Muscle of leg (tissue), 16 donors: ENCODE measurements at places on chromosomes 12 and 14. TPM values are rescaled to one million over a fixed set of nuclear protein-coding genes. Genes with fewer than 3 reads are reported as not detected.

Gene EMC9
- 40.0 TPM for polyA plus RNA-seq

Gene NID2
- 95.3 TPM for polyA plus RNA-seq

Gene KRT71
- not detected for polyA plus RNA-seq

Gene KLRC2
- polyA plus RNA-seq = 0.68 TPM

Gene PYGL
- polyA plus RNA-seq = 28.2 TPM

Gene B3GNT4
- polyA plus RNA-seq = 0.74 TPM

Gene ERBB3
- polyA plus RNA-seq = 116 TPM

Gene VSIG10
- polyA plus RNA-seq = 11.2 TPM

Gene PRPH
- 3.1 TPM for polyA plus RNA-seq

Gene HOXC9
- polyA plus RNA-seq = 15.6 TPM

Gene ACAD10
- polyA plus RNA-seq = 19.5 TPM

Gene KRT7
- polyA plus RNA-seq = 0.98 TPM

Gene FGF6
- 22.5 TPM for polyA plus RNA-seq

Gene ZFHX2
- 1.8 TPM for polyA plus RNA-seq

Gene CIROP
- not detected for polyA plus RNA-seq

Gene GPR84
- 0.20 TPM for polyA plus RNA-seq

Gene CLEC9A
- polyA plus RNA-seq = 0.11 TPM

Gene KRT75
- polyA plus RNA-seq = not detected

Gene MYBPC1
- 1,930 TPM for polyA plus RNA-seq

Gene PPP4R4
- 0.09 TPM for polyA plus RNA-seq

Gene MYF5
- 30.3 TPM for polyA plus RNA-seq

Gene KRT85
- not detected for polyA plus RNA-seq

Gene LPCAT3
- 15.9 TPM for polyA plus RNA-seq

Gene NYNRIN
- polyA plus RNA-seq = 18.5 TPM

Gene ADCY6
- 46.0 TPM for polyA plus RNA-seq

Gene OR10G3
- polyA plus RNA-seq = not detected

Gene CAPRIN2
- 22.3 TPM for polyA plus RNA-seq

Gene C1QL4
- 0.05 TPM for polyA plus RNA-seq

Gene PLXNC1
- 20.4 TPM for polyA plus RNA-seq

Gene KRT8
- polyA plus RNA-seq = 4.4 TPM

Gene CCDC184
- polyA plus RNA-seq = 1.8 TPM

Gene PLA2G1B
- polyA plus RNA-seq = not detected

Gene DENND5B
- polyA plus RNA-seq = 22.3 TPM

Gene FAM222A
- polyA plus RNA-seq = 9.3 TPM

Gene NKX2-8
- polyA plus RNA-seq = not detected

Gene GOLGA3
- 41.3 TPM for polyA plus RNA-seq

Gene SLC10A1
- polyA plus RNA-seq = not detected

Gene MYF6
- 104 TPM for polyA plus RNA-seq

Gene DGLUCY
- polyA plus RNA-seq = 27.6 TPM

Gene UNC79
- 0.32 TPM for polyA plus RNA-seq

Gene ATG2B
- 12.5 TPM for polyA plus RNA-seq

Gene LHX5
- not detected for polyA plus RNA-seq

Gene EML5
- 0.83 TPM for polyA plus RNA-seq

Gene LRCOL1
- polyA plus RNA-seq = 0.18 TPM

Gene ASCL1
- not detected for polyA plus RNA-seq

Gene LAG3
- 1.1 TPM for polyA plus RNA-seq

Gene REC8
- polyA plus RNA-seq = 6.7 TPM

Gene ARMH4
- 11.6 TPM for polyA plus RNA-seq

Gene APOLD1
- polyA plus RNA-seq = 8.6 TPM

Gene CAPZA3
- not detected for polyA plus RNA-seq

Gene KRT77
- polyA plus RNA-seq = not detected

Gene CLEC4C
- polyA plus RNA-seq = 0.09 TPM

Gene GRIN2B
- polyA plus RNA-seq = 0.11 TPM

Gene GZMB
- polyA plus RNA-seq = 0.34 TPM

Gene SELPLG
- polyA plus RNA-seq = 4.5 TPM

Gene SETD1B
- 13.4 TPM for polyA plus RNA-seq

Gene CPNE6
- polyA plus RNA-seq = not detected
